Heart right ventricle (tissue), 16 donors: ENCODE measurements at places on chromosomes 3 and 15. TPM values are rescaled to one million over a fixed set of nuclear protein-coding genes. Genes with fewer than 3 reads are reported as not detected.

The AADACL2 gene
- total RNA-seq, result not detected

DNA sequence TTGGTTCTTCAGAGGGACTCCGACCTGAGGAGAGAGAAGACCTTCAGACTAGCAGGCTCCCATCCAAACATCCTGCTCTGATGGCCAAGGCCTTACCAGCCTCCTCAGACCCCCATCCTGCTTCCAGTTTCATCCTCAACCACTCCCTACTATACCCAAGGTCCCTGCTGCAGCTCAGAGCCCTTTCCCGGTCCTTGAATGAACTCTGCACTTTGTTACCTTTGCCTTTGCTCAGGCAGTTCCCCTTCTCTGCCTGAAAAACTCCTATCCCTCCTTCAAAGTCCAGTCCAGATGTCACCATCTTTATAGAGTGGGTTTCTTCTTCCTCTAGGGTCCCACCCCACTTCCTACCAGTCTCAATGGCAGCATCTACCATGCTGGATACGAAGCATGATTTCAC is 13.1 kb downstream of the EFCAB12 start:
- DNase-seq, result no peak

- DNase-seq, result no peak
Measured at GRCh38 chr3:71903112-71903495, 118.2 kb upstream of the PROK2 start.

- no peak for DNase-seq
Measured at GRCh38 chr3:137692803-137693431, 71.2 kb upstream of the SOX14 start.

The MNS1 gene
- 0.59 TPM for total RNA-seq

- no peak for DNase-seq
Measured at GRCh38 chr15:51869060-51869421, 39.6 kb downstream of the TMOD3 start.

DNA sequence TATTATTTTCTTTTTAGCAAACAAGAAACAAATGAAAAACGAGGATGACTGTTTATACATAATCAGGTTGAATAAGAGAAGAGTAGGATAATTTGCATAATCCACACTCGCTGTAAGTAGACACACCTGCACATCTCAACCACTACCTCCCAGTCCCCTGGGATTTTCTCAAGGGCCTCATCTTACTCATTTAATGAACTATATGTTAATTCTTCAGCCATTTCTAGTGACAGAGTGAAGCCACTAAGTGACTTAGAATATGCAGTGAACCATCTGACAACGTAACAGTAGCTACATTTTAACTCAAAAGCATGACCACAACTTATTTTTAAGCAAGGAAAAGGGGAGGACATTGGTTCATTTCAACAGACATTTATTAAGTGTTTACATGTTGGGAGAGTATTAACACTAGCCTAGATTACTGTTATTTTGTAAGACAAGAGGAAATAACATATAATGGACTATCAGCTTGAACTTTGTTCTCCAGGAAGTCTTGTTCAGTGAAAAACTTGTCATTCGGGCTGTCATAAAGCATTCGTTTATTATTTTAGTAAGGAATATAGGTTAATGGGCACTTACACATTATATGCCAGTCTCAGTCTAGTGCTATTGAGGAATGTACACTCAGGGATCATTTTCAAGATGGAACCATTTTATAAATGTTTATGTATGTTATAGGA is 173.0 kb upstream of the ROBO2 start:
- DNase-seq, result no peak

The SLC27A2 gene
- total RNA-seq, result not detected

GRCh38 chr3:4977001-4977852 is 2.0 kb upstream of the BHLHE40 start:
- DNase-seq, result peak; percentile 96

DNA sequence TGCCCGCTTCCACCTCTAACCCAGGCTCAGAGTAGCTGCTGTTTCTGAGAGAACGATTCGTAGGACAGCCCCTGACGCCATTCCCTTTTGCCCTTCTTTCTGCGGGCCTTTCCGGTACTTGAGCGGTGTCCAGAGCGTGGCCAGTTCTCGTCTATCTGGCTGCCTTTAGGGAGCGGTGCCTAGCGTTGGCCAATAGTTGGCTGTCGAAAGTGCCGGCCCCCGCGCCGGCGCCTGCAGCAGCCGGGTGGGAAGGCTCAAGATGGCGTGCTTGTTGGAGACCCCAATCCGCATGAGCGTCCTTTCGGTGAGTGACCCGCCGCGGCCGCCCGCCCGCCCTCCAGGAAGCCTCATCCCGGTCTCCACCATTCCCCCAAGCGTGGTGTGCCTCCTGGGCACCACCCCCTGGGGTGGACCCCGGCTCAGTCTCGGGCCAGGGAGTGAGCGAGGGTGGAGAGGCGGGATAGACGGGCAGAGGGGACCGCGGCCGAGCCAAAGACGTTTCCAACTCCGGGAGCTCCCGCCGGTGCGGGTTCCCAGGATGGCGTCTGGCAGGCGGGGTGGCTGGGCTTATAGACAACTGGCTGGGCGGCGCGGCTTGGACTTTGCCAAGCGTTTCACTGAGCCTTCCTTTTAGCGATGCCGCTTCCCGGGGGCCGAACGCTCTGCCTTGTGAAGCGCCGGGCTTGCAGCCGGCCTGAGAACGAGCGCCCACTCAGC is at the start of gene ARMC8:
Gene ARMC8, plus strand, starts transcription at position 6 of the 717 bp plus-strand sequence. Its CDS starts 254 bp downstream, at position 260.
- peak; percentile 58 for DNase-seq

DNA sequence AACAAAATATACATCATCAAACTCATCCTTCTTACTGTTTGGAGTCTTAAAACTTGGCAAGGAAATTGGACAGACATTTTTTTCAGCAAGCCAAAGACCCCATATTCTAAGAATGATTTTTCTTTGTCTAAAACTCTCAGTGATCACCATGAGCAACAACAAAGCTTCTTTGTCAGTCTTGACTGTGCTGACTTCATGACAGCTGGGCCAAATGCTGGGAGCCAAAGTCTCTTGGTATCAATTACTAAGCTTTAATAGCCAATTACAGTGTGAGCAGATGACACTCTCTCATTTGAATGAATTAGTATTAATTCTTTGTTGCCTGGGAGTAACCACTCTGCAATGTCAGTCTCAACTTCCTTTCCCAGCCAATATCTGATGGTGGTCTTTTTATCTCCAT is 48.1 kb upstream of the GK5 start:
- no peak for DNase-seq

DNA sequence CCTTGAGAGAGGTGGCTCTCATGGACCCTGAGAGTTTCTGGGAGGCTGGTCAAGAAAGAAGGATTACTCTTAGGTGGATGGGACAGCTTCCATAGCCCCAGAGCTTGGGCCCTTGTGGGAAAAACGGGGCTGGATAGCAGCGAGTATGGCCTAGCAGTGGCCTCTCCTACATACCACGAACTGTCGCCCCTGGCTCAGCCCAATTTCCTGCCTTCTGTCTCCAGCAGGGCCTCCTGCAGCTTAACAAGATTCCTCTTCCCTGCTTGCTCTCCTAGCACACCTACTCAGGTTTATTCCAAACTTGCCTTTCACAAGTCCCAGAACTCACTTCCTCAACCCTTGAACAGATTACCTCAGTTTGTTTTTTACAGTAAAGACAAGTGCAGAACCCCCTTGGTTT is 139.7 kb upstream of the TPM1 start:
- no peak for DNase-seq

The MESP1 gene
- 6.3 TPM for total RNA-seq

DNA sequence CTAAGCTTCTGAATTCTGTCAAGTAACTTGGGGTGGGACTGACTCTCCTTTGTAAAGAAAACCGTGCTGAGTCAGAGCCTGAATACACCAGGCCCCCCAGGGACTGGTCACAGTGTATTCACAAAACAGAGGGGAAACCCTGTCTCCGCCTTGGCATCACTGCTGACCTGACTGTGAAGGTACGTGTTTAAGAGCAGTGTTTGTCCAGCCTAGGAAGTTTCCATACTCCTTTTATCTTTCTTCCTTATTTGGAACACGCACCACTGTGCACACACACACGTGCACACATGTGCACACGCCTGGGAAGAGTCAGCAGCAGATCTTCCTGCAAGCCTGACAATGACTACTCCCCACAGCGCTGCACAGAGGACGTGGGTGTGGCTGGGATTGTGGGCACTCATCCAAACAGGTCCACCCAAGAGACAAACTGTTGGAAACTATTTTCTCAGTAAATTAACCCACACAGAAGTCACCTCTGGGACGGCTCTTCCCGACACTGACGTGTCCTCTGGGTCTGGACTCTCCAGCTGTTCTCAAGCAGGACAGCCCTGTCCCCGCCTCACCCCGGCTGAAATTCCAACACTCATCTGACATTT is 87.7 kb downstream of the ATP10A start:
- peak; percentile 81 for DNase-seq

DNA sequence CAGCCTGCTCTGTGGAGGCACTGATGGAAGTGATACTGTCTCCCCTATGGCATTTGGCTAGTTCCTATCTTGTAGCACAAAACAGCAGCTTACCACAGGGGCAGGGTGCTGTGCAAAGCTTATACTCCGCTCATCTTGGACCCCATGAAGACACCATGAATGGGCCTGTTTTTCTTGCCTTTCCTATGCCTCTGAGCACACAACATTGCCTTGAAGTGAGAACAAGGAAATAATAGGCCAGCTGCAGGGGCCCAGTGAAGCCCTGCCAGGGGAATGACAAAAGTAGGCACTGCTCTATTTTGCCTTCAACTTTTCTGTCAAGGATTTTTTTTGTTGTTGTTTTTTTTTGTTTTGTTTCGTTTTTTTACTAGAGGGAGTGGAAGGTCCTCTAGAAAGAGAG is 110.3 kb downstream of the PDE8A start:
- no peak for DNase-seq

DNA sequence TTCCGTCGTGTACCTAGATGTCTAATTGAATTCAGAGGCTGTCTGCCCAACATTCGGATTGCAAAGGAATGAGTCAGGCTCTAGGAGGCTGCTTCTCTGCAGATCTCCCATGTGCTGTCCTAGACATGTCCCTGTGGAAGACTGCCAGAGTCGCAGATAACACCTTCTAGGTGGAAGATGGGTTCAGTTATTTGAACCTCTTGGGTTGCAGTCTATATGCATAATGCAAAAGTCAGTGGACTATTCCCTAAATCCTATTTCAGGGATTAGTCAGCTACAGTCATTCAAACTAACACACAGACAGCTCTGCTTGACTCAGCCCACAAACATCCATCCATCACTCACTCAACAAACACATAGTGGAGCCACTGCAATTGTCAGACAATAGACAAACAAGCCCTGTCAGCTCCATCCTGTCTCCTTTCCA is 300.0 kb upstream of the CTNNB1 start:
- no peak for DNase-seq

DNA sequence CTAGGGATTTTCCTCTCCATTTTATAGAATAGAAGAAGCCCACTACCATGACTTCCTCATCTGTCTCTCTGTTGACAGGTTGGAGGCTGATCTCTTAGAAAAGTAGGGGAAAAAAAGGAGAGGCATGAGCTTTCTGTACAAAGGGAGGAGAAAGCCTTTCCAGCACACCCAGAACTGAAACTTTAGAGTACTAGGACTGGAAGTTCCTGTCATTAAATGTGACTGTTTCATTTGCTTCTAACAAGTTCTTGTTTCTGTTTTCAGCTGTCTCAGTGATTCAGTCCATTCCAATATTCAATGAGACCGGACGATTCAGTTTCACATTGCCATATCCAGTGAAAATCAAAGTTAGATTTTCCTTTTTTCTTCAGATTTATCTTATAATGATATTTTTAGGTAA is 39.0 kb downstream of the INTS14 start:
- no peak for DNase-seq

The TM4SF4 gene
- not detected for total RNA-seq

DNA sequence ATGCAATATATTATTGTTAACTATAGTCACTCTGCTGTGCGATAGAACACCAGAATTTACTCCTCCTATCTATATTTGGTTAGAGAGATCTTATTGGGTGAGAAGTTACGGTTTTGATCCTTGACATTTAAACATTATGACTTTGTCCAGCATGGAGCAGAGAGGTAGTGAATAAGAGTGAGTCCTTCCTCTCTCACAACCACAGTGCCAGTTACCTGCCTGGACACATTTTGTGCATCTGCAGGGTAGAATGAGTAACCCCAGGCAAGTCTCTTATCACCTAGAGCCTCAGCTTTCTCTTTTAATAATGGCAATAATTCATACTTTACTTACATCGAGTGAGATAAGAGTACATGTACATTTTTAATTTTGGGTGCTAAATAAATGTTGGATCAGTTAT is 24.1 kb downstream of the KAT2B start:
- no peak for DNase-seq

- no peak for DNase-seq
Measured at GRCh38 chr3:10381336-10381735, 60.4 kb upstream of the SEC13 start.

The PIK3CB gene
- total RNA-seq, result 29.7 TPM

- DNase-seq, result no peak
Measured at GRCh38 chr3:73215281-73215680, 153.8 kb downstream of the EBLN2 start.

GRCh38 chr3:64291956-64292355 is 66.7 kb upstream of the PRICKLE2 start:
- no peak for DNase-seq

- no peak for DNase-seq
Measured at GRCh38 chr15:74642734-74643664, 27.4 kb downstream of the CLK3 start.

DNA sequence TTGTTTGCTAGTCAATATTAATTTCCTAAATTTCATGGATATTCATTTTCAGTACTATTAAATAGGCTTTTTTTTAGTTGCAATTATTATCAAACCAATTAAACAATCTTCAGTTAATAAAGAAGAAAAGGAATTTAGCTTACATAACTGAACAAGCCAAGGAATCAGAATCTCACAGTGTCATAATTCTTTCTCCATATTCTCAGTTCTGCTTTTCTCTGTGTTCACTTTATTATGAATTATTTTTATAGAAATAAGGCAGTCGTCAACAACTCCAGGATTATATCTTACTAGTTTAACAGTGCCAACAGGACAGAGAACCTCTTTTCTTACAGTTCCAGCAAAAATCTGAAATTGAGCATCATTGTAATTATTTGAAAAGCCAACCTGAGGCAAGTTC is 221.7 kb downstream of the CGGBP1 start:
- DNase-seq, result no peak

DNA sequence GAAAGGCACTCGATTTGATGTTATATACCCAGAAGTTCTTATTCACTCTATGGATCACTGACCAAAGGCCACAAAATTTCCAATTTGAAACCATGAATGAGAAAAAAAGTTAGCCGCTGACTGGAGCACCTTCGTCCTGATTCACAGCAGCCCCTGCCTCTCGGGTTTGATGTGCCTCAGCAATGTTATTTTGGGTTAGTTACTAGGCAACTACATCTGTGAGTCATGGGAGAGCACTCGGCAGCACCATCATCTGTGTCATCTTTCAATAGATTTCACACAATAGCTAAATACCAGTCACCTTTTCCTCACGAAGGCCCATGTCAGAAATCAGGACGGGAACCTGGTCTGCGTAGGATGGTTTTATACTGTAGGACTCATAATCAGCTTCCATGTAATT is 269.2 kb downstream of the ZBBX start:
- no peak for DNase-seq

GRCh38 chr3:117302428-117302827 is 592.8 kb downstream of the TUSC7 start:
- no peak for DNase-seq

DNA sequence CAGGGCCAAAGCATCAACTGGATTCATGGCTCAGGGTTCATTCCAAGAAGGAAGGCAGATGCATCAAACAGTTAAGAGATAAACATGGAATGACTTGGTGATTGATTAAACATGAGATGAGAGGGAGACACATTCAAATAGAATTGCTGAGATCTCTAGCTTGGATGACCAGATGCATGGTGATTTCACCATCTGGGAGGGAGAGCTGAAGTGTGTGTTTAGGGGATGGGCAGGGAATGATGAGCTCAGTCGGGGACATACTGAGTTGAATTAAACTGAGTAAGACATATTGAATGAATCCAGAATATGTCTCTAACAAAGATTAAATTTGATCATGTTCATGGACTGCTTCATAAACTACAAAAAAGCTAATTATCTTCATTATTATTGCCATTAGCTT is 35.5 kb downstream of the CADPS start:
- DNase-seq, result no peak
